ENCODE measurements at places on chromosomes 12 and 14.

GRCh38 chr12:103354403-103354802 is 141.4 kb downstream of the C12orf42 start:
- DNase-seq = no peak

GRCh38 chr12:63318933-63319332 is 167.9 kb upstream of the AVPR1A start:
- DNase-seq = no peak

- DNase-seq = no peak
Observed at GRCh38 chr14:67459336-67459735, 29.2 kb downstream of the TMEM229B start.

DNA sequence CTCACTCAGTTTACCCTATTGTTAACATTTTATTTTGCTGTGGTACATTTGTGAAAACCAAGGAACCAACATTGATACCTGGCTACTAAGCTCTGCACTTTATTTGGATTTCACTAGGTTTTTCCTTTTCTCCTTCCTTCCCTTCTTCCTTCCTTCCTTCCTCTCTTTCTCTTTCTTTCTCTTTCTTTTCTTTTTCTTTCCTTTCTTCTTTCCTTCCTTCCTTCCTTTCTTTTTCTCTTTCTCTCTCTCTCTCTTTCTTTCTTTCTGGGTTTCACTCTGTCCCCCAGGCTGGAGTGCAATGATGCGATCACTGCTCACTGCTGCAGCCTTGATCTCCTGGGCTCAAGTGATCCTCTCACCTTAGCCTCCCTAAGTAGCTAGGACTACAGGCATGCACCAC is 29.1 kb upstream of the TMEM263 start:
- no peak for DNase-seq

DNA sequence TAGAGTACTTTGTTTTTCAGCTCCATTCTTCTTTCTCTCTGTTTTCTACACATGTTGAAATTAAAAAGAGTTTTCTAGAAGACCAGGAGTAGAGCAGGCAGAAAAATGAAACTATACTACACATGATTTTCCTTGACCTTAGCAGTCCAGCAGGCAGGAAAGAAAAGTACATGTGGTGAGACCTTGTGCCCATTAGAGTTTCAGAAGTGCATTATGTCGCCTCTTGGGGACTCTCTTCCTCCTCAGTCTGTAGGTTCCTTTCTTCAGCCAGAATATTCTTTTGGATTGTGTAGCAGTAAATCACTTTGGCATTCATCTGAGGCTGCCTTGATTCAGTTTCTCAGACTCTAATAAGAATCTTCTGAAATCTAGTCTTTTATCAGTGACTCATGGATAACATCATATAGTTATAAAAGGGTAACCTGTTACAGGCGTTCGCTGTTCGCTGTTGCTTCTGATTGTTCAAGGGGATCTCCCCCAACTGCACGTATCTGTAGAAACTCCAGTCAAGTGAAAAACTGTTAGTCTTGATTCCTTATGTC is 161.8 kb downstream of the ANO4 start:
- DNase-seq = no peak

DNA sequence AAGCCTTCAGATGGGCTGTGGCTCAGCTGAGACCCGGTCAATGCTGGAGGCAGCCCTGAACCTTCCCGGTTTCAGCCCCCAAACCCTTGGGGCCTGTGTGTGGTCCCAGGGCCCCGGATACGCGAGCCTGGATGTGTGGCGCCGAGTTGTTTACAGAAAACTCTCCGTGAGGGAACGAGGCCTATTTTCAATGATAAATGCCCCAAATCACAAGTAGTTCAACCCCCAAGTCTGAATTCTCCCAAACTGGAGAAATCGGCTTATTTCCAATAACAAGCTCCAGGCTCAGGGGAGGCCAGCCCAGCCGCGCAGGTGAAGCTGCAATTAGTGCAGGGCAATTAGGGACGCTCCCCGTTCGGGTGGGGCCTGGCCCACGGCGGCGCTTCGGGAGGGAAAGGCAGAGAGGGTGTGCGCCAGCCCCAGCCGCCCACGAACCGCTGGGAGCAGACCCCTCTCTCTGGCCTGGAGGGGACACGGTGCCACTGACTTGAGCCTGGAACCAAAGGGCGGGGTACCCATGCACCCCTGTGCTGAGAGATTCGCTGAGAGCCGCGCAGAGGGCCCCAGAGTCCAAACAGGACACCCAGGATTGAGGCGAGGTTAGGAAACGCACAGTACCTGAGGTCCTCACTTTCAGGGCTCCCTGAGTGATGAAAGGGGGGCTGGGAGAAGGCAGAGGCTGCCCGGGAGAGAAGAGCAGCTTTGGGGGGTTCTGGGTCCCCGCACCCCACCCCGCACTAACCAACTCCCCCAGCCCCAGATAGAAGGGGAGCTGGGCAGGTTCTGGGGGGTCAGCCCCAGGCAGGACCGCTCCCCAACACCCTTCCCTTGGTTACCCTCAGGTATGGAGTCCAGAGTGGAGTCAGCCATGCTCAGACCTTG is 14.2 kb upstream of the ANKRD9 start:
- DNase-seq = no peak

- DNase-seq = no peak
Observed at GRCh38 chr14:98925354-98926040, 346.5 kb downstream of the BCL11B start.

- DNase-seq = no peak
Observed at GRCh38 chr12:131152587-131152986, 198.9 kb downstream of the ADGRD1 start.

DNA sequence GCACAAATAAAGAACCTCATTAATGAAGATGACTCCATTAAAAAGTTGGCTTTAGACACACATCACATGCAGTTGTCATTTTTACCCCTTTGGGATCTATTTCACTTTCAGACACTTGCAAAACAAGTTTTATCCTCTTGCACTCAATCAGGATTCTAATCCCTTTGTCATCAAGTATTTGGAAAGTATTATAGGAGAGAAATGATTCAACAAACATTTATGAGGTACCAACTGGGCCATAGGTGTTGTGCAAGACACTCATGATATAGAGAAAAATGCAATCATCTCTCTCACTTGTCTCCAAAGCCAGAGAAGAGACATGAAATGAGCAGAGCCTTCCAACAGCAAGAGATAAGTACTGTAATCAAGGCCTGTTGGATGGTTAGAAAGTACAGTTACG is 327.7 kb downstream of the RMST start:
- no peak for DNase-seq

DNA sequence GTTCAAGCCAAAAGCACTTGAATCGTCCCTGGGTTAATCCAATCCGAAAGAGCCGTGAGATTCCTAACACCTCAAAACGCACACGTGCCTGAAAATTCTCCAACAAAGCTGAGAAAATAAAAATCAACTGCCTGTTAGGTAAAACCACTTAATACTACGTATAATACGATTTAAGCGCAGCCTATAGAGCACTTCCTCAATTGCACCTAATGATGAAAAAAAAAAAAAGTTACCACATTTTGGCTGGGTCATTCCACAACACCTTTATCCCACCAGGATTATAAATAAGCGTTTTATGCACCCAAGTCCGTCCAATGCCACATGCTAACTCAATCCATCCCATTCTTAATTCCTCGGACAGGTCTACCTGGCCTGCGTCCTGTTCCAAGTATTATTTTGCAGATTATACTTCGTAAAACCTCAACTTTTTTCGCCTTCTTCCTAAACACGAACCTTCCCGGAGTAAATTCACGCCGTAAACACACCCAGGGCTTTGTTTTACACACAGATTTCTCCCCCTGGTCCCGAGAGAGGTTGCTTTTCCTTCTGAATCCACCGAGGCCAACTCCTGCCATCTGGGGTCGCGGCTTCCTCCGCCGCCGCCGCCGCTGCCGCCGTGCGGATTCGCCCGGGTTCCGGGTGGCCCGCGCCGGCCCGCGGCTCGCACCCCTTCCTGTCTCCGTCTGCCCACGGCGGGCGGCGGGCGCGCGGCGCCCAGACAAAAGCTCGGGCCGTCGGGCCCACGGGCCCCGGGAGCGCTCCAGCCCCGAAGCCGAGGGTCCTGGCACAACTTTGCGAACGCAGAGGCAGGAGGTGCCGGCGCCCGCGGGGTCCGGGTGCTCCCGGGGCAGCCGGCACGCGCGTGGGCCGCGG is 66.2 kb downstream of the RNF34 start:
- peak; percentile 74 for DNase-seq

DNA sequence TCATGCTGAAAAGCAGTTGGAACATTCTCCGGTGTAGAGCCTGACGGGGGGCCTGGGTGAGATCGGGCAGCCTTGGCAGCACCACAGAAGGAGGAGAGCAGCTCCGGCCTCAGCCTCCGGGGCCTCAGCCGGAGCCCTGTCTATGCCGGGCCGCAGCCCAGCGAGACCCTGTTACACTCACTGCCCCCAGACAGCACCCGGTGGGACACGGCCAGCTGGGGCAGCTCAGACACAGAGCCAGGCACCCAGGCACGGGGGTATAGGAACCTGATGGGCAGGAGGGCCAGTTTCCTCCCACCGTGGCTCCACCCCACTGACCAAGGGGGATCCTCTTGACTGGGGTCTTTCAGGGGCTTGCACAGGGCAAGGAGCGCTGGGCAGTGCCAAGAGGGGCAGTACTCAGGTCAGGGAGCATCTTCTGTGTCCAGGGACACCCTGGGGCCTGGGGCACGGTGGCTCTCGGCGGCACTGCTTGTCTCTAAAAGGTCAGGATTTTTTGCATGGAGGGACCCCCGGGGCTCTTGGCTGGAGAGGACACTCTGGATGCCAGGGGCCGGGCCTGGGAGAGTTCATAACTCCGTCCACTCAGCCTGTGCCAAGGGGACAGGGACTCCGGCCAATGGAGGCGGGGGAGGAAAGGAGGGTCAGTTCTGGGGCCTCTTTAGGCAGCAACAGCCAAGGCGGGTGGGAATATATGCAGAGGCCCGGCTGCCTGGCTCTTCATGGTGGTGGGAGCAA is 9.4 kb downstream of the INF2 start:
- no peak for DNase-seq

GRCh38 chr12:130154276-130155070 is 7.8 kb upstream of the FZD10 start:
- DNase-seq = no peak

GRCh38 chr12:130872179-130873096 is 572 bp downstream of the RAN start:
- peak; percentile 74 for DNase-seq

- peak; percentile 59 for DNase-seq
Observed at GRCh38 chr12:75725521-75726111, 214.2 kb upstream of the KRR1 start.

GRCh38 chr14:32382704-32383103 is 53.6 kb downstream of the AKAP6 start:
- DNase-seq = no peak

DNA sequence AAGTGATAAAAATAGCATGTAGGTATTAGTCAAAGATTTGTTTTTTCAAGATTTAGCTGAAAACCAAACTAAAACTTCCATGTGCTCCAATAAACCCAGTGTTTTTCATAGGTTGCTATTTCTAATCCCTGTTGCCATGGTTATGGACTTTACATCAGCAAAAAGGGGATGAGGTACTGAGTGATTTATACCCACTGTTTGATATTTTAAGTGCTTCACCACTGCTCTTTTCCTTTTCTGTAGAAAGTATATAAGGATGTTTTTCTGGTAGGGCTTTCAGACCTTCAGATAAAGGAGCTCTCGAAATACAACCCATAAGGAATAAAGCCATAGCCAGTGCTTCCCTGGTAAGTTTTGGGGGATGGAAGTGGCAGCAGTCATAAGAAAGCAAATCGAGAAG is at the start of gene OTOGL:
TSS of gene OTOGL (plus strand) at position 279 of the 400 bp plus-strand sequence. CDS start 109,895 bp downstream, outside the sequence.
- no peak for DNase-seq

- no peak for DNase-seq
Observed at GRCh38 chr12:116284396-116284795, 6.9 kb upstream of the MED13L start.

DNA sequence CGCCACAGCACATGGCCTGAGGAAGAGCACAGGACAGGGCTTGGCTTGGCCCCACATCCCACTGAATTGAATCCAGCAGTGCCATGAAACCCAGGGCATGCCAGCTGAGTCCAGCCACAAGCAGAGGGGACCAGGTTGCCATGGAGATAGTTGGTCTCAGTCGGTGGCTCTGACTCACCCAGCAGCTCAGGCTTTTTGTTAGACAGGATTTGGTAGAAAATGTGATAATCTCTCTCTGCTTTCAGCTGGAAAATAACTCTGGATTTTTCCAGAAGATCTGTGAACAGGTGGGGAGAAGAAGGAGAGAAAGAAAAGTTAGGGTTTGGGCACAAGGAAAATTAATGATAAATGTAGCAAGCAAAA is 4.8 kb downstream of the MYH7 start:
- no peak for DNase-seq

DNA sequence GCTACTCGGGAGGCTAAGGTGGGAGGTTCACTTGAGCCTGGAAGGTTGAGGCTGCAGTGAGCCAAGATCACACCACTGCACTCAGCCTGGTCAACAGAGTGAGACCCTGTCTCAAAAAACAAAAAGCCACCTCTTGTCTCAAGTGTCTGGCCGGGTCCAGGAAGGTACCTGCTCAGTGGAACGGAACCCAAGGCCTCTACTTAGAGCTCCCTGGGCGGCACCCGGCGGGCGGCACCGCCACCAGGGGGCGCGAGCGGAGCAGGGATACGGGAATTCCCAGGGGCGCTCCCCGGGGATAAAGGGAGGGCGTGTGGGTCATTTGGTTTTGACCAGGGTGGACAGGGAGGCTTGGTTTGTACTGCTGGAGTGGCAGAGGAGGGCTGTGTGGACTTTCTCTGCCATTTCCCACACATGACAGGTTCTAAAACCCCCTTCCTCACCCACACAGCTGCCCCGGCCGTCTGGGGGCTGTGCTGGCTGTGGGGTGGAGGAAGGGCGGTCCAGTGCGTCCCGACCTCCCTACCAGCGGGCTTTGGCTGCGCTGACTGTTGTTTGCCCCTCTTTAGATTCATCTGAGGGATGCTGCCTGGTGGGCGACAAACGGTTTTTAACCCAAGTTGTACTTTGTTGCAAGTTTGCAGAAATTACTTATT is 91.4 kb downstream of the SETD3 start:
- DNase-seq = peak; percentile 87

- DNase-seq = no peak
Observed at GRCh38 chr12:112947761-112948160, 9.5 kb downstream of the OAS3 start.

All from GM03348 (cell line).